ENCODE measurements at places on chromosomes 5 and 9.

- DNase-seq, result no peak
These were observed 55.8 kb upstream of the SLC2A8 start for GRCh38 chr9:127341152-127341551.

DNA sequence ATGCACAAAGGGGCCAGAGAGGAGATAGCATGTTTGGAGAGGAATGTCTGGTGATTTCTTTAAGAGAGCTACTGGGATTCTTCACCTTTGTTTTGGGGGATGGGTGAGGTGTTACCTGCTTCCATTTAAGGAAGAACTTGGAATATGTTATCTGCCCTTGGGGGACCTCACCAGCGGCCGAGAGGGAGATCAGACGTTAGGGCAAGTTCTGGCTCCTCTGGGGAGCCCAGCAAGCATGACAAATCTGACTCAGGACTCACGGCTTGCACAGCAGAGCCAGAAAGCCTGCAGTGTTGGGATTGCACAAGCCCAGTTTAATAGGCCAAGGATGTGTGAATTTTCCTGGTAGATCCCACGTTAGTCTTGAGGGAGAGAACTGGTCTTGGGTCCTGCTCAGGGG lies 40.3 kb downstream of the SLC28A3 start:
- DNase-seq, result no peak

DNA sequence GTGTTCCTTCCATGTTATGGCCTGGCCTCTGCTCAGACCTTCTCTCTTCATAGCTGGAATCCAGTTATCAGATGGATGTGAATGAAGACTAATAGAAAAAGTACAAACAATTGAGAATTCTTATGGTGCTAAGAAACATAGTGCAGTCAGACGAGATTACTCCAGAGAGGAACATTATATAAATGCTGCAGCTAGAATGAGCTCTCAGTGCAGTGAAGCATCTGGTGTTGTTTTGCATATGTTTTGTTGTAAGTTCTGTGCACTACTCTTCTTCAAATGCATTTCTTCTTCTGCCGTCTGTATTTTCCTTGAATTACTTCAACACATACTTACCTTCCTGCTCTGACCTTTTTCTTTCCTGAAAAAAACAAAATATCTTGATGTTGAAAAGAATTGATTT lies 602.4 kb upstream of the CDH18 start:
- DNase-seq, result no peak

DNA sequence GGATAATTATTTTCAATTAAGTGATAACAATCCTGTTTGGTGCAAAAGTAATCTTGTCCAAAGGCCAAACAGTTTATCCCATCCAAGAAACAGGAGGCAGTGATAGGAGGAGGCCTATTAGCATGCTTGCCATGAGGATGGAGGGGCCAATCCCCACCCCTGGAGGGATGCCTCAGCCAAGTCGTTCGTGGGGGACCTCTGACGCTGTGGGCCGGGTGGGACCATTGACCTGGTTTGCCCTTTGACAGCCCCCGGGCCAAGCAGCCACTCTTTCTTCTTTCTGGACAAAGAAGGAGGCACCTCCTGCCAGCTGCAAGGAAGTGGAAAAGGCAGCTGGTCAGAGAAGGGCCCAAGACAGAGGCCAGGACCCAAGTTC lies 39.5 kb upstream of the GRHPR start:
- DNase-seq, result no peak

GRCh38 chr5:139676951-139677735 lies 29.0 kb downstream of the CXXC5 start:
- no peak for DNase-seq

GRCh38 chr9:120742951-120743416 lies 28.7 kb upstream of the MEGF9 start:
- no peak for DNase-seq

- no peak for DNase-seq
These were observed 379.5 kb upstream of the GRAMD2B start for GRCh38 chr5:126043688-126044087.

DNA sequence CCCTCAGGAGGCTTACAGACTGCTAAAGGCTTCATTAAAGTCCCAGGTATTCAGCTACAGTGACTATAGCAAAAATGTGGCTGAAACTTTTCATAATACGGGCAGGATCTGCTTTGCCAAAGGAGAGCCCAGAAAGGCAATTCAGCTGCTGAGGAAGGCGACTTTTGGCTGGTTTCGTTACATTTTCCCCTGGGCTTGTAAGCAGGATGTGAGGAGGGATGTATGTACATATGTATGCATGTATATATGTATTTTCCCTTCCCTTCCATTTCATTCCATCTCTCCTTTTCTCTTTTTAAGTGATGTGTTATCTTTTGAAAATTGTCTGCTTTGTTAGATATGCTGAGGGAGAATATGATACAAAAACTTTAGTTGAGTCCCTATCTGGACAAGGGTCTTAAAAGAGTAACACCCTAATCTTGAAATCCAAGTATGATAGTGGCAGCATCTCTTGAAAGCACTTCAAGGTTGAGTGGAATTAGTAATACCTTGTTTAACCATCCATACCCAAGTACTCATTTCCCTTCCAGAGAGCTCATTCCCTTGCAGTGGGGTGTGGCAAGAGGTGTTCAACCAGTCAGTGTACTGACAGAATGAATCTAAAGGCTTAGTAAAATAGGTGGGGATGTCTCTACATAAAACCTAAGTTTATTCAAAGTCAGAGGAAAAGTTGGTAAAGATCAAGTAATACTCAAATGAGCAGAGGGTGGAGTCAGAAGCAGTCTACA lies 28.7 kb downstream of the RAD1 start:
- no peak for DNase-seq

- no peak for DNase-seq
These were observed 632.3 kb upstream of the TLE4 start for GRCh38 chr9:78939311-78940065.

DNA sequence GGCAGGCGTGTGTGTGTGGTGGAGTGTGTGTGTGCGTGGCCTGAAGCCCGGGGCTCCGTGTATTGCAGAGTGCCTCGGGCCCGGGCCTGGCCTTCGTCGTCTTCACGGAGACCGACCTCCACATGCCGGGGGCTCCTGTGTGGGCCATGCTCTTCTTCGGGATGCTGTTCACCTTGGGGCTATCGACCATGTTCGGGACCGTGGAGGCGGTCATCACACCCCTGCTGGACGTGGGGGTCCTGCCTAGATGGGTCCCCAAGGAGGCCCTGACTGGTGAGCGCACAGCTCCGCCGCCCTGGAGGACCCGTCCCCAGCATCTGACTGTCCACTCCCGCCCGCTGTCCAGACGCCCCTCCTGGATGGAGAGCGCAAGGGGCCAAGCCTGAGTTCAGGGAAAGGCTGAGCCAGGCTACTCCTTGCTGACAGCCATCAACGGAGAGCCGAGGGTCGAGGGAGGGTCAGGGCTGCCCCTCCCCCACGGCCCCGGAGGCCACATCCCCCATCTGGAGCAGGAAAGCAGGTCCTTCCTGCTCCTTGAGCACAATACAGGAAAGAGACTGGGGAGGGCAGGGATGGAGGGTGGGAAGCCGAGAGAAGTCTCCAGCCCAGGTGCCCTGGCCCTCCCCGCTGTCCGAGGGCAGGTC lies 18.4 kb downstream of the SLC6A18 start:
- no peak for DNase-seq

DNA sequence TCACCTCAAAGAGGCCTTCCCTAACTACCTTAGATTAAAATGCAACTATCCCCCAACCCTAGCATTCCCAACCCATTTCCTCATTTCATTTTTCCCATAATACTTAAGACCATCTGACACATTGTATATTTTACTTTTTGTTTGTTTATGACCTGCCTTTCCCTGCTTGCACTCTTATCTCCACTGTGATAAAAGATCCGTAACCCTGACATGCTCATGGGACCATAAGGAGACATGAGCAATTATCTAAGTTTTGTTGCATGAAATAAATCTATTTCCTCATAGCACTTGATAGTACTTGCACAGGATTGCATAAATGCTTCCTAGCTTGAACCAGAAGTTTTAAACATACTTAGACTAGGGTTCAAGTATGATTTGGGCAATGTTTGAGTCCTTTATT lies 323.7 kb downstream of the NPR3 start:
- no peak for DNase-seq

GRCh38 chr5:108481355-108481931 lies 99.5 kb upstream of the FBXL17 start:
- no peak for DNase-seq

DNA sequence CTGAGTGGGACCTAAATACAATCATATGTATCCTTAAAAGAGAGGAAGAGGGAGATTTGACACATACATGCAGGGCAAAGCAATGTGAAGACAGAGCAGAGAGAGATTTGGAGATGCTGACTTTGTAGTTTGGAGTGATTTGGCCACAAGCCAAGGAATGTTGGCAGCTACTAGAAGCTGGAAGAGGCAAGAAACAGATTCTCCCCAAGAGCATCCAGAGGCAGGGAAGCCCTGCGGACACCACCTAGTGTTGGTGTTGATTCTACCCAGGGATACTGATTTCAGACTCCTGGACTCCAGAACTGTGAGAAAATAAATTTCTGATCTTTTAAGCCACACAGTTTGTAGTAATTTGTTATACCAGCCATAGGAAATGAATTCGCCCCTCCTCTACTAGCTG lies 64.9 kb upstream of the OSMR start:
- no peak for DNase-seq

- no peak for DNase-seq
These were observed 75.0 kb upstream of the NEK6 start for GRCh38 chr9:124182741-124183140.

DNA sequence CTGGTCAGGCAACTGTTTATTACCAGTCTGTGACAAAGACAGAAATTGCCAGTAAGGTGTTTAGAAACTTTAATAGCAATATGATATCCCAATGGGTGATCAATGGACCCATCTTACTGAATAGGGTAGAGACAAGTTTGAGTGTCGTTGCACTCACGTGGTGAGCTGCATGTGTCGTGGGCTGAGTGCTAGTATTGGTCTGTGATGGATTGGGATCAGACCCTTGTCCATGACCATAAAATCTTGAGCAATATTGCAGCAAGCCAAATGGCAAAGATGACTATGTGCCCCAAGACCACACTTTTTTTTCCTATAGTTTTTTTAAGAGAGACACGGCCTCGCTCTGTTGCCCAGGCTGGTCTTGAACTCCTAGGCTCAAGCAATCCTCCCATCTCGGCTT lies 114.5 kb downstream of the PALM2AKAP2 start:
- no peak for DNase-seq

GRCh38 chr5:80608731-80609130 lies 38.7 kb upstream of the ANKRD34B start:
- DNase-seq, result no peak

- DNase-seq, result no peak
These were observed 33.1 kb upstream of the HTR4 start for GRCh38 chr5:148687427-148687826.

DNA sequence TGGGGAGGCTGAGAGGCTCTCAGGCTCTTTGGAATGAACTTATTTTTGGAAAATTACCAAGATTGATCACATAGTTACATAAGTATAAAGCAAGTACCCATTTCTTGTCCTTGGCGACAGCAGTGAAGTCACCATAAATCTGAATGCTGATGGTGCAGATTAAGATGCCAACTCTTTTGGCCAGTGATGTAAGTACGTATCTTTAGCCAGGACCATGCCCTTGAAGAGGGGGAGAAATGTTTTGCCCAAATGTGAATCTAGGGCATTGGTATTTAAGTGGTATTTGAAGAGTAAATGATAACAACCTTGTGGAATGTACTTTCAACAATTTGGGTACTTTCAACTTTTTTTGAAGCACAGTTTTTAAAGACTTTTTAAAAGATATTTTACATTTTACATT lies 68.2 kb upstream of the RAD23B start:
- no peak for DNase-seq

DNA sequence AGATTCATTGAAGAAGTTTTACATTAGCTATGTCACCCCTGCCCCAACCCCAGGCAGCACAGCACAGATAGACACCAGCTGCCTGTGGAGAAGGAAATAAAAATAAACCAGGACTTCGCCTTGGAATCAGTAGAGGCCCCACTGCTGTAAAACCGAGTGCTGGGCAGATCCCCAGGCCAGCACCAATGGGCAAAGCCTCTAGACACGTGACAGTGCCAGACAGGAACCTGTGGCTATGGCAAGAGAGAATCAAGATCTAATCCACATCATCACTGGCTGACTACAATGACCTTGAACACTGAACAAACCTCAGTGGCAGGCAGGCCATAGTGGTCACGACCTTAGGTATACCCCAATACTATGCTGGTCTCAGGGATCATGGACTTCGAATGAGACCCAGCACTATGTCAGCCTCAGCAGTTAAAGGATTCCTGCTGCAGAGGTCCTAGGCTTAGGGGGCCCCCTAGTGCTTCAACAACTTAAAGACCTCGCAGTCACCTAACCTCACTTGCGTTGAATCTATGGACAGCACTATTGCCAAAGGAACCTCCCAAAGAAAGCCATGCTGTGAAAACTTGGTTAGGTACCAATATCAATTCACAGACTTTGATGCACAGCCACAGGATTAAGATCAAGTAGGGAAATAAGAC lies 2118.6 kb upstream of the C9orf72 start:
- DNase-seq, result no peak

GRCh38 chr5:74595143-74595925 lies 45.2 kb downstream of the ENC1 start:
- no peak for DNase-seq

- no peak for DNase-seq
These were observed 163.3 kb upstream of the HMHB1 start for GRCh38 chr5:143648696-143649095.

DNA sequence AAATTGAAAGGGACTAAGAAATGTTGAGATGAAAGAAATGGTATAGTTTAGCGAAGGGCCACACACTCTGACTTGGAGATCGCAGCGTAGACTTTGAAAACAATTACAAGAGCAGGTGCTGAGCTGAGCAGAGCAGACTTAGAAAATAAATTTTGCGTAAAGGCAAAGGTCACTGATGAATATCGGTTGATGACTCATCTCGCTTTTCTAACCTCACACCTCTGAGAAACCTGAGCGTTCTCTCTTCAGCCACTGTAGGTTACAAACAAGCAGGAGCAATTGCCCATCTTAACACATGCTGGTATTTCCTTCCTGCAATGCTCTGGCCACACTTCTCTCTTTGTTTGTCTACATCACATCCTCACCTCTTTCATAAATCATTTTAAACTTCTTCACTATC lies 190.6 kb upstream of the C9orf72 start:
- no peak for DNase-seq

- no peak for DNase-seq
These were observed 15.2 kb upstream of the CPEB4 start for GRCh38 chr5:173872957-173873305.

GRCh38 chr5:132094393-132095076 lies 20.9 kb downstream of the CSF2 start:
- no peak for DNase-seq

DNA sequence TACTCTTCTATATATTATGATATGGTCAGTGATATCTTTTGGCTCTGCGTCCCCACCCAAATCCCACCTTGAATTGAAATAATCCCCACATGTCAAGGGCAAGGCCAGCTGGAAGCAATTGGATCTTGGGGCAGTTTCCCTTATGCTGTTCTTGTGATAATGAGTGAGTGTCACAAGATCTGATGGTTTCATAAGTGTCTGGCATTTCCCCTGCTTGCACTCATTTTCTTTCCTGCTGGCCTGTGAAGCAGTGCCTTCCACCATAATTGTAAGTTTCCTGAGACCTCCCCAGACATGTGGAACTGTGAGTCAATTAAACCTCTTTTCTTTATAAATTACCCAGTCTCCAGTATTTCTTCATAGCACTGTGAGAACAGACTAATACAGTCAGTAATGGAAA lies 45.0 kb upstream of the TNC start:
- DNase-seq, result no peak
